ENCODE measurements at places on chromosomes 1 and 21. TPM values are rescaled to one million over a fixed set of nuclear protein-coding genes. Genes with fewer than 3 reads are reported as not detected.

HSD3B1 gene
- total RNA-seq = not detected

ZNF670 gene
- 1.8 TPM for total RNA-seq

TDRD10 gene
- not detected for total RNA-seq

SHISA4 gene
- 15.3 TPM for total RNA-seq

NHLH2 gene
- not detected for total RNA-seq

GJC2 gene
- 14.8 TPM for total RNA-seq

PAX7 gene
- not detected for total RNA-seq

DMRTA2 gene
- total RNA-seq = 0.15 TPM

CD84 gene
- not detected for total RNA-seq

WASF2 gene
- 31.4 TPM for total RNA-seq

SPRR1B gene
- total RNA-seq = not detected

FMO3 gene
- total RNA-seq = 15.6 TPM

FGR gene
- total RNA-seq = 0.17 TPM

LMNA gene
- total RNA-seq = 2,796 TPM

ACKR1 gene
- not detected for total RNA-seq

FASLG gene
- not detected for total RNA-seq

HEYL gene
- total RNA-seq = not detected

NBPF8 gene
- 16.4 TPM for total RNA-seq

IRF6 gene
- total RNA-seq = 1.8 TPM

CLCA1 gene
- total RNA-seq = 0.15 TPM

Data from smooth muscle cell of trachea (primary cell).